ENCODE measurements at places on chromosomes 6 and 20. TPM values are rescaled to one million over a fixed set of nuclear protein-coding genes. Genes with fewer than 3 reads are reported as not detected.

DNA sequence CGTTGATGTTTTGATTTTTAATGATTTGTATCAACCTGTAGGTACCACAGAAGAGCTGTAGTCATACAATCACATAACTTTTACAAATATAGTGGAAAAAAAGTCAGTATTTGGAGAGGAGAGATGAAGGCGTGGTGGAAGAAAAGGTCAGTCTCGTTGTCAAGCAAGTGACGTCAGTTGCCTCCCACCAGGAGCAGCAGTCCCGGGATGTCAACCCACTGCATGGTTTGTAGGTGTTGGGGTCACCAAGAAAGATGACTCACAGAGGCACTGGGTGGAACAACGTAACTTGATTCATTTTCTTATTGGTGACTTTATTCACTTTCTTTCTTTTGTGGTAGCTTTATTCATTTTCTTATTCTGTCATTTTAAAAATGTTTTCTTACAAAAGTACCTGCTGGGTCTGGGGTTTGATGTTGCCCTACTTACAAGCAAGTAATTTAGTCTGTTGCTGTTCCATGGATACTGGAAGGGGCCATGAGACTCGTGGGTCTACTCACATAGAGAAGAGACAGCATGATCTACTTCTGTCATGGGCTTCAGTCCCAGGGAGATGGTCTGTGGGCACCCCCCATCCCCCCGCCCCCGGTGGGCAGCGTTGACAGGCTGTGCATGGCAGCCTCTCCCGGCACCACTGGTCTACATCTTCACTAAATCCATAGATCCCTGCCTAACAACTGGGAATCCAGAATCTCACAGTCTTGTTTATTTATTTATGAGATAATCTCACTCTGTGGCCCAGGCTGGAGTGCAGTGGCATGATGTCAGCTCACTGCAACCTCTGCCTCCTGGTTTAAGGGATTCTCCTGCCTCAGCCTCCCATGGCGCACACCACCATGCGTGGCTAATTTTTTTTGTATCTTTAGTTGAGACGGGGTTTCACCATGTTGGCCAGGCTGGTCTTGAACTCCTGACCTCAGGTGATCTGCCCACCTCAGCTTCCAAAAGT, 36.4 kb upstream of the SYNJ2 start:
- DNase-seq, result no peak

GRCh38 chr6:113011801-113012200, 664.7 kb downstream of the RFPL4B start:
- DNase-seq, result no peak

DNA sequence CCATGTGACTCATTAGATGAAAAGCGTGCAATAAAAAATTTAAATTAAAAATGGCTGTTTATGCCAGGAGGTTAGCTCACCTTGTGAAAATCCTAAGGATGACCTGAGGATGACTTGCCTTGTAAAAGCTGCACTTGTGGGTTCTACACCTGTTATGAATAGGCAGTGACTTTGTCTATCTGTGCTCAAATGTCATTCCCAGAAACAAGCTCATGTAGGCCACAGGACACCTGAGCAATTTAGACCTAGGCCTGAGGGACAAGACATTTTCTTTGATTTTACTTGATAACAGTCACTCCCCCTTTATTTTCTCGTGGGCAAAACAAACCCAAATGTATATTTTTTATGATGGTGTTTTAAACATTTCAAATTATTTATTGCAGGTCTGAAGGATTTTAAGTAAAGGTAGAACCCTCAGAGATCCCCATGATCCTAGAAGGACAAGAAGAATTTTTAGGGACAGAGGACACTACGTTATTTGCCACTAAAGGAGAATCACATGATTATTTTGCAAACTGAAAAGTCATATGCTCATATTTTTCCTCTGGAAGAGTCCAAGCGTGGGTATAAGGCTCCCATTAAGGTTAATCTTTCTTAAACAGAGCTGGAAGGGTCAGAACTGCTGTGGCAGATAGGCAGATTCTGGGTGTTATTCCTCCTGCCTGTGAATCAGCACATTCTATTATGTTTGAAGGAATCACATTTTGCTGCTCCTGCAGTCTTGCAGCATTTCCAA, 277.5 kb upstream of the MAN1A1 start:
- DNase-seq, result no peak

DNA sequence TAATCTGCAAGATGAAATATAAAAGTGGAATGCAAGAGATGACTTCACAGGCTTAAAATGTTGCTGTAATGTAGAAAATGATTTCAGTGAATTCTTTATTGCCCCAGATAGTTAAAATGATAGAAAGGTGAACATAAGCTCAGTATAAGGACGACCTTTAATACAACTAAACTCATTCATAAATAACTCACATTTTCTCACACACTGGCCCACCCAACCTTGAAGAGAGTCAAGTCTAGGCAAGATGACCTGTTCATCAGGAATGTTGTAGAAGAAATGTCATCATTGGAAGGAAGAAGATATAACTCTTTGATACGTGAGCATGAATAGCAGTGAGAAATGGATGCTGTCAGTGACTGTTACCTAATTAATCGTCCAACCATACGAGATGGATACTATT, 111.1 kb upstream of the SASH1 start:
- no peak for DNase-seq

Gene CLDN20
- total RNA-seq, result not detected

- no peak for DNase-seq
These were observed 82.0 kb upstream of the EDN1 start for GRCh38 chr6:12208190-12208589.

- no peak for DNase-seq
These were observed 94.0 kb downstream of the ZMYND8 start for GRCh38 chr20:47262365-47263013.

GRCh38 chr6:32158052-32158451, 4.1 kb downstream of the PPT2 start:
- DNase-seq, result no peak

Gene TFAP2A
- 9.6 TPM for total RNA-seq

Gene CPXM1
- 200 TPM for total RNA-seq

DNA sequence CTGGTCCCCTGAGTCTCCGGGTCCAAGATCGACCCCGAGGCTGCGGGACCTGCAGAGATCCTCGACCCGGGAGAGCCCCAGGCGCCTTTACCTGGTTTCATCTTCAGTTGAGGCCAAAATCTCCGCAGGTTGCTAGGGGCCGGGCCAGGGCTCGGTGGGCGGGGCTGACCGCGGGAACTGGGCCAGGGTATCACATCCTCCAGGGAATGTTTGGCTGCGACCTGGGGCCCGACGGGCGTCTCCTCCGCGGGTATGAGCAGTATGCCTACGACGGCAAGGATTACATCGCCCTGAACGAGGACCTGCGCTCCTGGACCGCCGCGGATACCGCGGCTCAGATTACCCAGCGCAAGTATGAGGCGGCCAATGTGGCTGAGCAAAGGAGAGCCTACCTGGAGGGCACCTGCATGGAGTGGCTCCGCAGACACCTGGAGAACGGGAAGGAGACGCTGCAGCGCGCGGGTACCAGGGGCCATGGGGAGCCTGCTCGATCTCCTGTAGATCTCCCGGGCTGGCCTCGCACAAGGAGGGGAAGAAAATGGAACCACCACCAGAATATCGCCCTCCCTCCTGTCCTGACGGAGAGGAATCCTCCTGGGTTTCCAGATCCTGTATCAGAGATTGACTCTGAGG, 53.8 kb upstream of the POLR1H start:
- no peak for DNase-seq

Gene TNNC2
- total RNA-seq, result not detected

DNA sequence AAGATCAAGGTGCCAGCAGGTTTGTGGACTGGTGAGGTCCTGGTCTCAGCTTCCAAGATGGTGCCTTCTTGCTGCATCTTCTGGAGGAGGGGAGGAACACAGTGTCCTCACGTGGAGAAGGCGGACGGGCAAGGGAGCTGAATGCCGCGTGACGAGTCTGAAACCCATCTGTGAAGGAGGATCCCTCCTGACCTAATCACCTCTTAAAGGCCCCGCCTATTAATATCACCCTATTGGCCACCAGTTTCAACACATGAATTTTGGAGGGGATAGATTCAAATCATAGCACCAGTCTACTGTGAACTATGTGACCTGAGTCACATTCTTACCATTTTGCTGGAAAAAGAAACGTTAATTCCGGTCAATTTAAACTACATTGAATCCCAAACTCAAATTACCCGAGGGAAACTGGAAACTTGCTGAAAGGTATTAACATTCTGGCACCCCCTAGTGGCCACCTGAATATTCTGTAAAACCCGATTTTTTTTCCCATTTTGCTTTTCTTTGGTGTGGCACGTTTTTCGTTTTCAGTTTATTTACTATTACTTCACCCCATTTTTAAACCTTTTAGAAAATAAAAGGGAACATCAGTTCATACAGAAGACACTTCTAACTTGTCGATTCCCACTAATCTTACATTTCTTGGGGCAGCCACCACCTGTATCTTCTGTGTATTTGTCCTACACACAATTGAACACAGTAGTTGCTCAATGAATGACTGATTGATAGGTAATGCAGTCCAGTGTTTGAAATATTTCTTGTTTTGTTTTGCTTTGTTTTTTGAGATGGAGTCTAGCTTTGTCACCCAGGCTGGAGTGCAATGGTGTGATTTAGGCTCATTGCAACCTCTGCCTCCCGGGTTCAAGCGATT, 17.9 kb upstream of the CCDC170 start:
- peak; percentile 43 for DNase-seq

Gene GRM4
- not detected for total RNA-seq

GRCh38 chr6:138428944-138429598, 25.0 kb downstream of the HEBP2 start:
- DNase-seq, result no peak

DNA sequence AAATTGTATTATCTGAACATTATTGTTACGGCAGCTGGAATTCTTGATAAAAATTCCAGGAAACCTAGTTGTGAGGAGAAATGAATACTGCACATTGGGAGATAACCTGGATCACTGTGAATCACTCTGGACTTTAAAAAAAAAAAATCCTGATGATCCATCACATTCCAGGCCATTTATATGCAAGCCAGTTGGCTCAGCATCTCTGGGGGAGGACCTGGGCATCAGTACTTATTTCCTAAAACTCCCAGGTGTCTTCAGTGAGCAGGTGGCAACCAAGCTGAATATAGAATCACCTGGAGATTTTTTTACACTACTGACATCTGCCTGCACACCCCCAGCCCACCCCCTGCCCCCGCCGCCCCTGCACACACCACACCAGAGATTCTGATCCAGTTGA, 39.1 kb upstream of the SIRT5 start:
- no peak for DNase-seq

DNA sequence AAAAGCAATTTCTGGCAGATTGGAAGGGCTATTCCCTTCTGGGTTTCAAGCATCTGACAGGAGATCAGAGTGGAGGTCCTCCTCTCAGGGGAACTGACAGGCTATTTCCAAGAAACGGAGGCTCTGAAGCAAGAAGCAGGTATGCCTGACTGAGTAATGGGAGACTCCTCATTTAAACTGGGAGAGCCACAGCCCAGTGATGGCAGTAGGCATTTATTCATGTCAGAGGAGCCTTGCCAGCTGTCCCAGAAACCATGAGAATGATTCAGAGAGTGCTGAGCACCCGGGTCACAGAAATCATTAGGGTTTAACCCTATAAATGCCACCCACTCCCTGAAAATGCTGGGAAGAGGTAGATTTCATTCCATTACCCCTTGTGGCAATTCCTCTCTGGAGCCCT, 247.5 kb upstream of the RNF217 start:
- DNase-seq, result no peak

- peak; percentile 42 for DNase-seq
These were observed 45.3 kb upstream of the COL21A1 start for GRCh38 chr6:56292505-56293181.

- no peak for DNase-seq
These were observed 23.8 kb downstream of the ADGRF4 start for GRCh38 chr6:47722194-47722593.

DNA sequence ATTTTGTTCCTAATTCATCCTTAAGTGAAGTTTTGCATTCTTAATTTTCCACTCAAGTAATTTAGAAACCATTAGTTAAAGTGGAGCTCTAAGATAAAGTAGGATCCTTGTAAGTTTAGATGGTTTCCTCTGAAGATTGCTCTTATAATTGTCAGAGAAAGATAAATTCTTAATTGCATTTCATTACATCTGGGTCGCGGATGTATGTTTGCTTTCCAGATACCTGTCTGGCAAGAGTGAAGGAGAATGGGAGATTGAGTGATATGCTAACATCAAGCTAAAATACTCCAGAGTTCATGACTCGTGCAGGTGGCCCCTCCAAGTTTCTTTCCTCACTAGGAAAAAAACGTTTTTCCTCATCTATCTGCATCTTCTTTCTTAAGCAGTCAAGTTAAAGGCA, 361.8 kb downstream of the DOK5 start:
- no peak for DNase-seq

GRCh38 chr20:47606983-47607613, 105.4 kb downstream of the NCOA3 start:
- no peak for DNase-seq

GRCh38 chr20:62595491-62595890, 46.8 kb upstream of the SLCO4A1 start:
- no peak for DNase-seq

DNA sequence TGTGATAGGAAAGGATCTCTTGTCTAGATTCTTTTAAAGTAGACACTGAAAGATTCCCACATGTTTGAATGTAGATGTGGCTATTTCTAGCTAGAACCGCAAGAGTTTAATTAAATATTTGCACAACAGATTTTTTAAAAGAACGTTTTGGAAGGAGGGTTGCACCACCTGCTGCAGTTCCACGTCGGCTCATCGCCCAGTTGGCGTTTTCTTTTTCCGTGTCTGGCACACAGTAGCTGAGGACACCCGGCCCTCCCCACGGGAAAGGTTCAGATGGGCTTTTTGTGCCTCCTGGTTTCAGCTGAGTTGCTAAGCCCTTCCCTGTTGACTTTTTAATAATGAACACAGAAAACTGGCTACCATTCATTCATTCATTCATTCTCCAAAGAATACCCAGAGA, 41.8 kb upstream of the DOK5 start:
- DNase-seq, result no peak

- no peak for DNase-seq
These were observed 4.1 kb downstream of the TCF21 start for GRCh38 chr6:133892813-133893691.

Gene PRSS16
- 0.57 TPM for total RNA-seq

- no peak for DNase-seq
These were observed 30.4 kb downstream of the ADGRF5 start for GRCh38 chr6:46891252-46891795.

- DNase-seq, result no peak
These were observed 63.8 kb downstream of the ADTRP start for GRCh38 chr6:11714798-11715285.

- no peak for DNase-seq
These were observed 56.6 kb upstream of the KCNG1 start for GRCh38 chr20:51079488-51079887.
